ENCODE measurements at places on chromosomes 3 and 15.

DNA sequence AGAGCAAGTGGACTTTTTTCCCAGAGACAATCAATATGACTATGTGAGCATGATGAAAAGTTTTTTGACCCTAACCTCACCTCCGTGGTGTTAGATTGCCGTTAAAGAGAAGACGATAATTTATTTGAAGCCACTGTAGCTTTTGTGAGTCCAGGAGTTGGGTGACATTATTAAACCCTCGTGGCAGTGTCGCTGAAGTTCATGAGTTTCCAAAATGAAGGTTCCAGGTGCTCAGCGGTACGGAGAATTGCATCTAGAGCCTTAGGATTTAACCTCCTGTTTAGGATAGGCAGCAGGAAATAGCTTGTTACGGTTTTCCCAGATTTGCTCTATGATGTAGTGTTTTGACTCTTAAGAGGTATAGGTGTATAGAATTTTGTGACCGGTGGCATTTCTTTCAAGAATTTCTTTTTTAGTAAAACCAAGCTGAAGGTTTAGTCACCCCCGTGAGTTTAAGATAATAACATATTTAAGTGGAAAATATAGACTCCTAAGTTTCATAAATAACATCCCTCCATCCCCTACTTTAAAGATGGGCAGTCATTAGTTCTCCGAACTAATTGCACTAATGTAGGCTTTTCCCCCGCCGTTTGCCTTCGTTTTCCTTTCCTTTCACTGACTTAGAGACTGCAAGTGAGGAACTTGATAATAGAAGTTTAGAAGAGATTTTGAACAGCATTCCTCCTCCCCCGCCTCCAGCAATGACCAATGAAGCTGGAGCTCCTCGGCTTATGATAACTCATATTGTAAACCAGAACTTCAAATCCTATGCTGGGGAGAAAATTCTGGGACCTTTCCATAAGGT lies 2.0 kb downstream of the SMC4 start:
- no peak for DNase-seq

DNA sequence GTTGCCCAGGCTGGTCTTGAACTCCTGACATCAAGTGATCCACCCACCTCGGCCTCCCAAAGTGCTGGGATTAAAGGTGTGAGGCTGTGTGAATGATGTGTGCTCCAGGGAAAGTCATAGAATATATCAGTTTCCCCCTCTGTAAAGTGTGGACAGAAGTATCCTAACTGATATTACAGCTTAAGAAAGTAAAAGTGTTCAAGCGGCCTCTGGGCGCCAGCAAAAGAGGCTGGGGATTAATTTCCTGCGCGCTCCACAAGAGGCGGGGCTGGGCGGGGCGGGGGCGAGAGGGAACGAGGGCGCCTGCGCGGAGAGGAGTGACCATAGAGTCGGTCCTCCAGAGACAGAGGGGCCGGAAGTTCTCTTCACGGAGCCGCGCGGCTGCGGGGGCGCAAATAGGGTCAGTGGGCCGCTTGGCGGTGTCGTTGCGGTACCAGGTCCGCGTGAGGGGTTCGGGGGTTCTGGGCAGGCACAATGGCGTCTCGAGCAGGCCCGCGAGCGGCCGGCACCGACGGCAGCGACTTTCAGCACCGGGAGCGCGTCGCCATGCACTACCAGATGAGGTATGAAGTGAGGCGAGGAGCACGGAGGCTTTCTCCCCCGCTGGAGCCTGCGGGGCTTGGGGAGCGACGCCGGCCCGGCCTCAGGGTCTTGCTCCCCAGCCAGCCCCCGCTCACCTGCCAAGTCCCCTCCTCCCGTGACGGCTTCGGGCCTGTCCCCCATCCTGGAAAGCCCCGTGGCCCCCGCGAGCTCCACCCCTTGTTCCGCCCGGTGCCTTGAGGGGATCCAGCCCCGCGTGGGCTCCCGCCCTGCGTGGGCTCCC lies at the start of gene JAGN1:
TSS of gene JAGN1 (plus strand) at position 362 of the 823 bp plus-strand sequence. CDS start at position 475, 113 bp downstream.
- DNase-seq, result peak; percentile 90

DNA sequence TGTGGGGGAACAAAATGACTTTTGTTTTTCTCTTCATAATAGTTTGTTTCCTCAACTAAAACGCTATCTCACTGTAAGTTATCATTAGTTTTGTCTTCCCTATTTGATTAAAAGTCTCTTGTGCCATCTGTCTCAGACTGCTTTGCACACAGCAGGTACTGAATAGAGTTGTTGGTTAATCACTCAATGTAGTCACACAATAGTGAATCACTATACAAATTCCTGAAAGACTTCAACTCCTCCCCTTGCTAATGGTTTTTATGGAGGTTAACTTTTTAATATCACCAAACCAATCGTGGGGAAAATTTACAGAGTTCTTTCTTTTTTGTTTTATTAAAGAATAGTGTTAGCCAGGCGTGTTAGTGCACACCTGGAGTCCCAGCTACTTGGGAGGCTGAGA lies 2.6 kb upstream of the NGLY1 start:
- no peak for DNase-seq

DNA sequence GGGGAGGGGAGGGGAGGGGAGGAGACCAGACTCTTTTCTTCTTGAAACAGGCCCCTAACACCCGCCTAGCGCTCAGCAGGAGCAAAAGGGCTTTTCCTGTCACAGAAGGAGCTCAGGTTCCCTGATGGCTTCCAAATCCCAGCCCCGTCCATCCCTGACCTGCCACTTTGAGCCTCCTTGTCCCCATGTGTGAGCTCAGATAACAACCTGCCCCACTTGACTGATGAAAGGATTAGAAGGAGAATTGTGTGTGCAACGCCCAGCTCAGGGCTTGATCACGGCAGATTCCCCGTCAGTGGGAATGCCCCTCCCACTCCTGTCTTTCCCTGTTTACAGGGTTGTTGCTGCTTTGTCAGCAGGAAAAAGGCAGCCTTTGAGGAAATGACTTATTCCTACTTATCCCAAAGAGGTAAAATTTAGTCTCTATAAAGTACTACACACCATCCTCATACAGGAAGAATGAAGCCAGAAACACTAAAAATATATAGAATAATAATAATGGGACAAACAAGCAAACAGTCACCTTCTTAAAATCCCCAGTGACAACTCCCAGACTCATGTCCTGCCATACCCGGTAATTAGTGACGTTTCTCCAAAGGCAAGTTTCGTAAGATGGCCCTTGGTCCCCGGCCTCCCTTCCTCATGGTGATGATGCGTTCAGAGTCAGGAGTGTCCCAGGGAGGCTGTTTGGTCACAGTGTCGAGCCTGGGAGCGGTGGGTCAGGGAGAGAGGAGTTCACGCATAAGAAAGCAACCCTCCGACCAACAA lies 6.1 kb upstream of the LRRC15 start:
- DNase-seq, result no peak

GRCh38 chr3:51982352-51982837 lies 940 bp upstream of the ACY1 start:
- no peak for DNase-seq

DNA sequence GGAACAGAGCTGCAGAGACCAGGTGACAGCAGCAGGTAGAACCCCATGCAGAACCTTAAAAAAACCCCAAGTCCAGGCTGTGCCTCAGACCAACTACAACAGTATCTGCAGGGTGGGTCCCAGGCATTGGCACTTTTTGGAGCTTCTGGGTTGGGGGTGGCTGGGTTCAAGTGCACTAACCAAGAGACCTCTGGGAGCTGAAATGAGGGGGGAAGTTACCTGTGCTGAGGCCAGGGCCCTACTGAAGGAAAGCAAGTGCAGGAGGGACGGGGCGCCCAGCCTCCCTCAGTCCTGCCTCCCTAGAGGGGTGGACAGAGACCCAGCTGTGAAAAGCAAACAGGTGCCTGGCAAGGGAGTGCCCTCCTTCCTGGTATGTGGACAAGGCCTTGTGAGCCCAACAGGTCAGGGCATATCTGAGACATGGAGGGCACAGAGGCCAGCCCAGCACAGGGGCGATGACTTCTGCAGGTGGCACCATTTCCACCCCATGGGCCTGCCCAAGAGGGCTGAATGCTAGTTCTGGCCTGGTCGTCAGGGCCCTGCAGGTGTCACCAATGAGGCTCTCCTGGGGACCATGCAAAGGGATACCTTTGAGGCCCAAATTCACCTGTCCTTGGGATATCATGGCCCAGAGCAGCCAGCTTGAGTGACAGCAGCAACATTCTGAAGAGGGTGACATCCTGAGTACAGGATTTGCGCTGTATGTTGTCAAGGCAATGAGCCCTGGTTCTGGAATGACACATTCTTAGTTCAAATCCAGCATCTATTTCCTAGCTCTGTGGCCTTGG lies 18.7 kb downstream of the CTSH start:
- DNase-seq, result no peak

DNA sequence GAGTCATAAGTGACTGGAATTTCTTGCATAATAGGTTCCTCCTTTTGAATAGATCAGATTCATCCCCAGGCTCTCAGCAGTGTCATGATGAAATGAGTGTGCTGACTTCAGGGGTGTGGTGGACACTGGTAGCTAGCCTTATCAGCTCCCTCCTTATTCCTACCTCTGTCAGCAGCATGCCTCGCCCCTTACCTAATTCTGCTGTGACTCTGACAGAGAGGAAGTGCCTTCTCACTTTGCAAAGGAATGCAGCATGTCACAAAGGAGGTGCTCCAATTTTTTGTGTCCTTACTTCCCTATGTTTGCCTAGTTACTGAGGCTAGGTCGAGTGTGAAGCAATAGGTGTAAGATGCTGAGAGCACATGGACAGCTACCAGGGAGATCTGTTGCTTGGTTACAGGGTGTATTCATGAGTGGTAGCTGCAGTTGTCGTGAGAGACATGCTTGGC lies 90.6 kb downstream of the TNFAIP8L3 start:
- DNase-seq, result no peak

- DNase-seq, result no peak
Observed at GRCh38 chr3:2837239-2837638, 272.9 kb downstream of the IL5RA start.

DNA sequence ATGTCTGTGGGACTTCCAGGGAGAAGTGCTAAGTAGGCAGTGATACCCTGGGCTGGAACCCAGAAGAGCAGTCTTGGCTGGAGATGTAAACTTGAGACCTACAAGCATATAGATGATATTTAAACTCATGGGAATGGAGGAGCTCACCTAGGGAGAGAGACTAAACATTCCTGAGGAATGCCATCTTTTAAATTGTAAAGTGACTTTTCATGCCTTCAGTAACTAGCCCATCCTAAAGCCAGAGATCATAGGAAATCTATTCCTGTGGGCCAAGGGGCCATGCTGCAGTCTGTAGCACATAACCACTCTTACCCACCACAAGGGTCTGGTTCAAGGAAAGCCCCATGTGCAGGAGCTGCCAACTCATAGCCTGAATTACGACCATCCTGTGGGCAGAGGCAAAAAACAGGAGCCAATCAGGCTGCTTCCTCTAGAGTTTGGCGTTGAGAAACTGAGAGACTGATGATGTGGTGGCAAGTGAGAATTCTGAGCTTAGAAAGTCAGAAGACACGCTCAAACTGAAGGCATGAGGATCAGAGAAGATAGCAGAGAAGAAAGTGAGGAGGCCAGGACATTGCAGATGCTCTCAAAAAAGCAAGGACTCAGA lies 37.5 kb downstream of the CTDSPL start:
- no peak for DNase-seq

DNA sequence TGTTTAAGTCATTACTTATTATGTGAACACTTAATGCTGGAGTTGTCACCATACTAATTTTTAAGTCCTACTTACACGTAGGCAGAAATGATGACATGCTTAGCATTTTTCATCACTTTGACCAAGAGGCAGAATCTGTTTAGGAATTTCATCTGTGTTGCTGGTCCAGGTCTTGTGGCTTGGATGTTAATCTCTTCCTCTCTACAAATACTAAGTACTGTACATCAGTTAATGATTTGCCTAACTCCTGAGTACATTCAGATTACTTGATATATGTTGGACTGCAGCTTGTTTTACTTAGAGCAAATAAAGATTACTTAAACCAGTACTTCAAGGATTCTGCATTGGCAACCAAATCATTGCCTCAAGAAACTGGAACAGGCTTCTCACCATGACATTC lies 8.6 kb downstream of the SNRK start:
- no peak for DNase-seq

DNA sequence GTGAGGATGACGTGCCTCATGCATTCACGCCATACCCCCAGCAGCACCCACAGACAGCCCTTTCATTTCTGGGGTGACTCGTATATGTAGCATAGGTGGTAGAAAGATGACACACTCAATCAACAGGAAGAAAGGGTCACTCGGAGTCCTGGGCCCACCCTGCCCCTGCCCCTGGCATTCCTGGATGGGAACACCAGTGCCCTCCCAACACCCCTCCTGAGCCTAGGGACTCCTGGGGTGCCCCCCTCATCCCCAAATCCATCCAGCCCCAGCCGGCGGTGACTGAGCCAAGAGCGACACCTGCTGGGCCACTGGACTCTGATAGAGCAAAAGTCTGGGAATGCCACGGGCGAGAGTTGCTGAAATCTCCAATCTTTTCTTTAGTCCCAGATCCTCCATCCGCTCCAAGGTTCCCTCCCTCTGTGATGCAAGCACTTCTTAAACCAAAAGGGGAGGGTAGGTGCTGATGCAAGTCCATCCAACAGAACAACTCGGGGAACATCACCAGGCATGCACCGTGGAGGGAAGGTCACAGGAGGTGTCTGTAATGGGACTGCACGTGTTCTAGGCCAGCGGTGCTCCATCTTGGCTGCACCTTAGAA lies 31.1 kb downstream of the ACAN start:
- no peak for DNase-seq

DNA sequence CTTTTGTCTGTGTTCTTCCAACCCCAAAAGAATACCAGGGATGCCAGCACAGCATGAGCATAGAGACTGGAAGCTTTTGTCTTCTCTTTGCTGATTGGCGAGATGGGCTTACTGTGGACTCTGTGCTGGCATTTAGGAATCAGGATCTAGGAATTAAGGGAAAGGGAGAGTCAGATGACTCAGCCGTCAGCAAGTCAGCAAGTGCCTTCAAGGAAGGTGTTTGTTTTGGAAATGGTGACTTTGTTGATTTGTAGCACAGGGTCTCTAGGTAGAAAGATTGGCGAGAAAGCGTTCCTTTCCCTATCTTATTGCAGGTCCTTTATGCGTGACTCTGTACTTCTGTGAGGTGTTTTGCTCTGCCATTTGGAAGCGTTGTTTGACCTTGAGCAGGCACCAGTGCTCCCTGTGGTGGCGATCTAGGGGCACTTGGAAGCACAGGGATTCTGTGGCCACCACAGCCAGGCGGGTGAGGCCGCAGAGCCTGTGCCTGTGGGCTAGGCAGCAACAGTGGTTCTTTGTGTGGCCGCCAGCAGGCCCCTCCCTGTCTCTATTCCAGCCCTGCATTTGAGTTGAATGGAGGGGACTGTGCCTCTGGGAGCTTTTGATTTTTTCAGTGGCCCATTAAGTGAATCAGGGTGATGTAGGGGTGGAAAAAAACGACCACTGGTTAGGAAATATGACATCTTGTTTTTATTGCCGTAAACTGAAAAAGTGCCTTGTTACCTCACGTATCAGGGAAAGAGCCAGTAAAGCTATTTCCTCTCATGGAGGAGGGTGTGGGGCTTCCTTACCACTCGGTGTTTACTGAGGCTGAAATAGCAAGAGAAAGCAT lies 19.0 kb downstream of the FAN1 start:
- no peak for DNase-seq

GRCh38 chr15:90099868-90100831 lies 2.1 kb downstream of the IDH2 start:
- no peak for DNase-seq

DNA sequence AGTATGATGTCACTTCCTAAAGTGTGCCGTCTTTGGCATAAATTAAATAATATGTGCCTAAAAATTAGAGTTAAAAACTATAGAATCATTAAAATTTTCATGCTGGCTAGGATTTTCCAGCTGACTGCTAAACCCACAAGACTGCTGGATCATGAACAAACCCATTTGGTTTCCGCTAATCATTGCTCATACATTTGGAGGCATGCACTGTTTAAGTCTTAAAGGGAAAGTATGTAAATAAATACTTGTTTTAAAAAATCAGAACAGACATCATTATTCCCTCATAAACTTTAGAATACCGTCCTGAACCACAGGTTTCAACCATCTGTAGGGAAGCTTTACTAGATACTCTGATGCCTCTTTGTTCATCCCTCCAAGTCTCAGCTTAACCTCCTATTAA lies 26.5 kb downstream of the ATP6V1A start:
- DNase-seq, result no peak

Measured in stimulated activated CD4-positive, alpha-beta T cell treated with anti-CD3 and anti-CD28 coated beads, TNF-alpha, amount 100 ng/mL, for 4 hours (primary cell).